ENCODE measurements at places on chromosomes 7 and 10.

GRCh38 chr7:135486261-135486920, 23.5 kb downstream of the CNOT4 start:
- no peak for DNase-seq

DNA sequence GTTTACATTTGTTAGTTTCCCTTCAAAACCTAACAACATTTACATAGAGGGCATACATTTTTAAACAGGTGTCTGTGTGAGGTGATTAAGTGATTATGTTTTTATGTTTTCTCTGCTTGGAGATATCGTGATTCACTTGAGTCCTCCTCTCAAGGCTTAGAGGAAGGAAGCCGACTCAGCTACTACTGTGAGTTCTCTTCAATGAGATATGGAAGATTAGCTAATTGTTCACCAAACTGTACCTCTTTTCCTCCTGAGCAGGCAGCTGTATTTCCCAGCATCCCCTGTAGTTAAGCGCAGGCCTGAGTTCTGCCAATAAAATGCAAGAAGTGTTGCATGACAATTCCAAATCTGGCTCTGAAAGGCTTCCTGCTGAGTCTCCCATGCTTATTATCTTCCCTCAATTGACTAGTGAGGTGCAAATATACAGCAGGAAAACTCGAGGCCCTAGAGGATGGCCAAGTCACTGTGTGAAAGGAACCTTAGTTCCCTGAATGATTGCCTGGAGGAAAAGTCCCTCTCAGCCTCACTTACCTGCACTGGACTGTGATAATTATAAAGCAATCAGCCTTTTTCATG, 528.7 kb downstream of the GRM8 start:
- DNase-seq: no peak

GRCh38 chr7:82122275-82122674, 321.3 kb downstream of the CACNA2D1 start:
- no peak for DNase-seq

DNA sequence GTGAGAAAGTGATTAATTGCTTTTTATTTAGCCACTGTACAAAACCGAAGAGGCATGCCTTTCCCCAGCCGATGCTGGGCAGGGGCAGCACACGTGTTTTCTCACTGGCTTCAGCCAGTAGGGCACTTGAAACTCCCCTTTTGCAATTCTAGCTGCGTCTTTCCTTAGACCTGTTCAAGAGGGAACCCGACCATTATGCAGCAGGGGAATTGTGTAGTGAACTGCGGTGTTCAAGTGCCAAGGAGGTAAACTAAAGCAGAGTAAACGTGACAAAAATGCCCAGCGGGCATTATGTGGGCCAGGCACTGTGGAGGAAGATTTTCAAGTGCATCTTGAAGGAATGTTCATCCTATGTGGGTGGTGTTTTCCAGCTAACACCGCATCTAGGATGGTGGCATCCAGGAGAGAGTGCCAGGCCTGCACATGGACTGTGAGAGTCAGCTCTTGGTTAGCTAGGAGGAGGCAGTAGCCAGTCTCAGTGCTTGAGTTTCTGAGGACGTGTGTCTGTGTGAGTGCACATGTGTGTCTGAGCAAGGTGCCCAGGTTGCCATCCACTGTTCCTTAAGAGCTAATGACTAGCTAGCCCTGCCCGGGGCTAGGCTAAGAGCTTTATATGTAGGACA, 3.3 kb downstream of the WIPF3 start:
- no peak for DNase-seq

GRCh38 chr7:96770758-96771157, 61.1 kb upstream of the SEM1 start:
- DNase-seq: no peak

- DNase-seq: peak; percentile 19
These were observed 882 bp downstream of the ZNF282 start for GRCh38 chr7:149196151-149196704.

DNA sequence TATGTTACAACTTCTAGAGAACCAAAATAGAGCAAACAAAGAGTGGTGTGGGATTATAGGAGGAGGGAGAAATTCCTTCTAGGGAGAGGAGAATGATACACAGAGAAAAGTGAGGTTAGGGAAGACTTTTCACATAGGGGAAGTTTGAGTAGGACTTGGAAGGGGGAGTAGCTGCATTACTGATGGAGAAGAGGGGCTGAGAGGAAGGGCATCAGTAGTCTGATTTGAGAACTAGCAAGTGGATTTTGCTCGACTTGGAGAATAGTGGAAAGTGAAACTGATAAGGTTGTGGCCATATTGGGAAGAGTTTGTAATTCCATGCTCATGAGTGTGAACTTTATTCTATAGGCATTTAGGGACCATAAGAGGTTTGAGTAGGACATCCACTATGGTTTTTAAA, 6.1 kb downstream of the NRF1 start:
- DNase-seq: no peak

DNA sequence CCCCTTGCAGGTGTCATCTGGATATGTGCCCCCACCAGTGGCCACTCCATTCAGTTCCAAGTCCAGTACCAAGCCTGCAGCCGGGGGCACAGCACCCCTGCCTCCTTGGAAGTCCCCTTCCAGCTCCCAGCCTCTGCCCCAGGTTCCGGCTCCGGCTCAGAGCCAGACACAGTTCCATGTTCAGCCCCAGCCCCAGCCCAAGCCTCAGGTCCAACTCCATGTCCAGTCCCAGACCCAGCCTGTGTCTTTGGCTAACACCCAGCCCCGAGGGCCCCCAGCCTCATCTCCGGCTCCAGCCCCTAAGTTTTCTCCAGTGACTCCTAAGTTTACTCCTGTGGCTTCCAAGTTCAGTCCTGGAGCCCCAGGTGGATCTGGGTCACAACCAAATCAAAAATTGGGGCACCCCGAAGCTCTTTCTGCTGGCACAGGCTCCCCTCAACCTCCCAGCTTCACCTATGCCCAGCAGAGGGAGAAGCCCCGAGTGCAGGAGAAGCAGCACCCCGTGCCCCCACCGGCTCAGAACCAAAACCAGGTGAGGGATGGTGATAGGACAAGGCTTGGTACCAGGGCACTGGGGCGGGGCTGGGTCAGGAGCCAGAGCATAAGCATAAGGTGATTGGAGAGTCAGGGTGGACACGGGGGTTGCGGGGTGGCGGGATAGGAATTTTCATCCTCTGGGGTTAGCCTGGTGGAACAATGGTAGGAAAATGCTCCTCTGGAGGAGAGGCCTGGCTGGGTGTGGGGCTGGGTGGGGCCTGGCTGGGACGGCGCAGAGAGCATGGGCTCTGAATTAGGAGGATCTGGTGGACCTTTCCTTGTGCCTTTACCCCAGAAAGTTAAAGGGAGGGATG, 1.9 kb downstream of the ZYX start:
- DNase-seq: no peak

GRCh38 chr7:35848725-35849124, 47.9 kb downstream of the SEPTIN7 start:
- DNase-seq: no peak

DNA sequence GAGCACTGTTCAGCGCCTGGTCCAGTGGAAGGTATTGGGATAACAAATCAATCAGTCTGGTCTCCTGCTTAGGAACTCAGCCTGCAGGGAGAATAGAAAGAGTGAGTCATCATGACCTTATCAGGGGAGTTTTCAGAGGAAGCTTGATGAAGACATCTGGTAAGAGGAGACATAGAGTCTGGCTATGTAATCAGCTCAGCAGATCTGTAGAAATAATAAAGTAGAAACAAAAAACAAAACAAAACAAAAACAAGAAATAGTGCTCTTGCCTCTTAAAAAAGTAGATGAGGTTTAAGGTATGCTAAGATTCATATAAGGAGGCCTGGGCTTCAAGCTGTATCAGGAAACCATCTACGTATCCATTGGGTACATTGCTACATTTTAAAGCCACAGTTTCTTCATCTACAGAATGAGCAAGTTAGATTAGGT, 14.4 kb downstream of the TAS2R41 start:
- DNase-seq: no peak

DNA sequence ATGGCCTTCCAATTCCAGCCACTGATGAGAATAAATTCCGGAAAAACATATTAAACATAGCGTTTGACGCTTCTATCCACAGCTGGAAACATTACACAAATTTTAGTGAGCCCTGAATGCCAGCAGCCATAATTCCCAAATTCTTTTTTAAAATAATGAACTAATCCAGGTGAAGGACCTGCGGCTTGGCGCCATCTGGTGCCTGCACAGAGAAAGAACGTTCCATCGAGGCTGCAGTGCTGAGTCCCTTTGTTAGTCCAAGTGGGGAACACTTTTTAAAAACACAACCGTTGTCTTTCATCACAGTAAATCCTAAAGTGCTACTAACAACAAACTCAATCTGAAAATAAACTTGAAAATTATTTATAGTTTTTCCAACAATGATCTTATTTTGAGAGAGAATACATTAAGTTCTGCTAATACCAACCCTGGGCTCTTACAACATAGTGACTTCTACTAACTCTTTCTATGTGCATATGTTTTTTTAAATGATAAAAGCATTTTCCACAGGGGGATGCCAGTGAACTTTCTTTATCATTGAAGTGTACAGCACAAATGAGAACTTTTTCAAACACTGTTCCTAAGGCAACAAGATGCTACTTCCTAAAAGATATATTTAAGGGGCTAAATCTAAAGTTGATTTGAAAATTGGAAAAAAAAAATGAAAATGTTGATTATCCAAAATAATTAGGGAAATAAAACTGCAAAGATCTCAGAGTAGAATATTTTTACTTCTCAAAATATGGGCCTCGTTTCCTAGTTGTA, 166.9 kb upstream of the RNF32 start:
- DNase-seq: peak; percentile 17

DNA sequence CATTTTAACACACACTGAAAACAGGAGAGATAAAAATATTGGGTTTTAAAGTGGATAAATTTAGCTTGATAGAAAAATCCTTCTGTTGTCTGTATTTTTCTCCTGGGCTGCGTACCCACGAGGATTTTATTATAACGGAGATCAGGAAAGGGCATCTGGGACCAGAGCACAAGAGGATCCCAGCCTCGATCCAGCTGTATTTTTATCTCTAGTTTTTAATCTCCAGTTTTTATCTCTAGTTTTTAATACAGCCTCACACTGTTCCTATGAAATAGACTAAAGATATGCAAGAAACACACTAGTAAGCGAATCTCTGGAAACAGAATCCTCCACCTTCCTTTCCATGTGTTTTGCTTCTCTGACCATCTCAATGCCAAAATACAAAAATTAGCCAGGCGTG, 295.2 kb downstream of the FRMD4A start:
- no peak for DNase-seq

GRCh38 chr7:155811895-155812761, at the start of gene SHH:
Gene SHH, minus strand, starts transcription at chr7:155812463. Its CDS starts 341 bp downstream, at chr7:155812122.
- DNase-seq: no peak

DNA sequence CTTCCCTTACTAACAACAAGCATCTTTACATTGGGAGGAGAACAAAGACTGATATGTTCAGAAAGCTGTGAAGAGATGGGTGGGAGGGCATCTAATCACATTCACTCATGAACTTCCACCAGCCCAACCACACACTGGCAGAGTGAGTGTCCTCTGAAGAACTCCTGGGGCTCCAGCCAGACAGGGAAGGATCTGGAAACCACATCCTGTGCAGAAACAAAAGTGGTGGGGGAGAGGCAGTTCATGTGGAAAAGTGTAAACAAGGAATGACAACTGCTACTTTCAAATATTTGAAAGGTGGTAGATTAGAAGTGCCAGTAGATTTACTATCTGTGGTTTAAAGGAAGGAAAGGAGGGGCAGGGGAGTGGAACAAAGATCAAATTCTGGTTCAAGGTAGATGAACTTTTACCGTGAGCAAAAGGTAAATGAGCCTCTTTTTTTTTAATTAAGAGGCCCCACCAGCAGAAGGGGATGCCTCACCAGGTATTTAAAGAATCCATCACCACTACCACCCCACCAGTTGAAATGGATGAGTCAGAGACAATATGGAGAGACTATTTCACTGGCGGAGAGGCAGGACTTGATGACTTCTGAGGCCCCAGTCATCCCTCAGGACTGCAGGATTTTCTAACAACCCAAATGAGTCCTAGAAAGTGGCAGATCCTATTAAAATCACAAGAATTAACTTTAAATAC, 34.5 kb downstream of the GOT1 start:
- DNase-seq: no peak

DNA sequence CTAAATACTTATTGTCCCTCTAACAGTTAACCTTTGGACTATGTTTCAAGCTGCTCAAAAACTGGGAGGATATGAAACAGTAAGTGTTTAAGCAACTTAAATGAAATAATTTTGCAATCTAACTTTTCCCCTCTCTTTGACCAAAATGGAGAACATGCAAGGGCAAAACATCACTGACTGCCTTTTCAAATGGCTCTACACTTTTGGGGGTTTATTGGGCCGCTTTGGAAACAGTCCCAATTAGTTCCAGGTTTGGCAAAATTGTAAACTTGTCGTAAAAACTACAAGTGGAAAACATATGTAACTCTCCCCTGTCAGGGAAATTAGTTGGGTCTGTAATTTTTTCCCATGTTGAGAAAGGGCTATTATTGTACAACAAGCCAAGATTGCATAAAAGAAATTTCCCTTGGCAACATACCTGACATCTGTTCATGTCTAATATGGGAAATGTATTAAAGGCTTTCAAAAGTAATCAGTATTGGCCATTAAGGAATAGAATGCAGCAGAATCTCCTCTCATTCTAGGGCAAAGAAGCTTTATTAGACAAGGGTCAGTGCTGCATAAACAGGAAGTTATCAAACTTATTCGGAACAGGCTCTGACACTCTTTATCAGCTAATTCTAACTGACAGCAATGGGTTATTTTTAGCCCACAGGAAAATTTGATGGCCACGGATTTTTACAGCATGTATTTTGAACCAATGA, 157.9 kb downstream of the ARID5B start:
- no peak for DNase-seq

- DNase-seq: peak; percentile 19
These were observed 106.1 kb downstream of the PRKCQ start for GRCh38 chr10:6473901-6474370.

- DNase-seq: no peak
These were observed 166.6 kb downstream of the ELMO1 start for GRCh38 chr7:37282093-37282444.
